ENCODE measurements at places on chromosomes 6 and 20.
A peak's percentile ranks its signal among the peaks of the same experiment; 100 is the strongest.

- DNase-seq: no peak
Measured at GRCh38 chr6:6494677-6495076, 93.8 kb upstream of the LY86 start.

GRCh38 chr20:51236421-51236820 is 213.5 kb upstream of the KCNG1 start:
- DNase-seq: no peak

DNA sequence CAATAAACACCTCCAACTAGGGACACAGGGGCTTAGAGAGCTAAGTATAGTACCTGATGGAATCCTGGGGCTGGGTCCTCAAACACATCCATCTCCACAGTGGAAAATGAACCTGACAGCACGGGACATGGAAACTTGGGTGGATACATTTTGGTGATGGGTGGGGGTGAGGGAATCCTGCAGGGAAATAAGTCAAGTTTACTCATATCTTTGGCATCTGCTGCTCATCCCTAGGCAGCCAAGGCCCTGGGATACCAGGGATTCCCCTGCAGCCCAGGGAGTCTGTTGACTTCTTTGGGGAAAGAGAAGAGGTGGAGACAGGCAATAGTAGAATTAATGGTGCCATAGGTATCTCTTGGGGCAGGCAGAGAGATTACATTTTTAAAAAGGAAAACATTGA is 6.6 kb downstream of the APOBEC2 start:
- DNase-seq: no peak

DNA sequence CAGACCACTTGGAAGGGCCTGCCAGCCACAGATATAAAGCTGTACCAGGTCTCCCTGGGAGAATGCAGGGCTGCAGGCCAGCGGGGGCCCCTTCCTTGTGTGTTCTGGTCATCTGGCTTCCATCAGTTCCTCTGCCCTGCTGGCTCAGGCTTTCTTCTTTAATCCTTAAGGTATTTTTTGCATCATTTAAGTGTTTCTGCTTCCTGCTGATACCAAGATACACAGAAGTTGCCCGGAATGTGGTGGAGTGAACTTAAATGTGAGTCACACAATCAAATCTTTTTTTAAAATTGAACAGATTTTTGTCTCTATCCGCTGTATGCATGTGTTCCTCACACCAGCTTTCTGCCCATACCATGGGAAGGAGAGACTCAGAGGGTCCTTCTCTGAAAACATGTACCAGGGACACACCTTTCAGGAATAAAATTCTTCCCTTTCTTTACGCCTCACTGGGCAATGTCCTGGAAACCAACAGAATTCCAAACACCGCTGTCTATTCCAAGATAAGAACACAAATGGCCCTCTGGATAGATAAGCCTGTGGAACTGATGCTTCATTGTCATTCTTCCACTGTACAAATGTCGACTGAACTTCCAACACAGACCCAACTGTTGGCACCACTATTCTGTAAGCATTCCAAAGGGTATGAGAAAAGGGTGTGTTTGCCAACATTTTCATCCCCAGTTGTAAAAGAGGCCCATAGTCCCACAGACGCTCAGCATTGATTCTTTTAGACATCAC is 206.2 kb upstream of the MYLIP start:
- no peak for DNase-seq

GRCh38 chr6:166939345-166939744 is 17.0 kb downstream of the RNASET2 start:
- peak; percentile 35 for DNase-seq

DNA sequence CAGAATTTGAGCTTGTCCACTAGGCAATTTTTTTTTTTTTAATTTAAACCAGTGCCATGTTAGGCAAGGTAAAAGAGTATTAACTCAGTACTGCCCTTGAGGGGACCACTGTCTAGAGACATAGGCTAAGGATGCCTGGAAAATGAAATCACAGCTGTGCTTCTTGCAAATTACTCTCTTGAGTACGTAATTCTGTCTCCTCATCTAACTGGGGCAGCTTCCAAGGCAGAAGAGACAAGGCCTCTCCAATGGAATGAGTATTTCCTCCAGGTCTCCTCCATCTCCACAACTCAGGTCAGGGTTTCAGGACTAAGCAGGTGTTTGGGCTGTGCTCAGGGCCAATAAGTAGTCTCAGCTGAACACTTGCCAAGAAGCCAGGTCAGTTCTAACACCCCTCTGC is 33.8 kb upstream of the MRPS10 start:
- peak; percentile 41 for DNase-seq

- DNase-seq: no peak
Measured at GRCh38 chr6:160379466-160379865, 31.3 kb downstream of the SLC22A3 start.

DNA sequence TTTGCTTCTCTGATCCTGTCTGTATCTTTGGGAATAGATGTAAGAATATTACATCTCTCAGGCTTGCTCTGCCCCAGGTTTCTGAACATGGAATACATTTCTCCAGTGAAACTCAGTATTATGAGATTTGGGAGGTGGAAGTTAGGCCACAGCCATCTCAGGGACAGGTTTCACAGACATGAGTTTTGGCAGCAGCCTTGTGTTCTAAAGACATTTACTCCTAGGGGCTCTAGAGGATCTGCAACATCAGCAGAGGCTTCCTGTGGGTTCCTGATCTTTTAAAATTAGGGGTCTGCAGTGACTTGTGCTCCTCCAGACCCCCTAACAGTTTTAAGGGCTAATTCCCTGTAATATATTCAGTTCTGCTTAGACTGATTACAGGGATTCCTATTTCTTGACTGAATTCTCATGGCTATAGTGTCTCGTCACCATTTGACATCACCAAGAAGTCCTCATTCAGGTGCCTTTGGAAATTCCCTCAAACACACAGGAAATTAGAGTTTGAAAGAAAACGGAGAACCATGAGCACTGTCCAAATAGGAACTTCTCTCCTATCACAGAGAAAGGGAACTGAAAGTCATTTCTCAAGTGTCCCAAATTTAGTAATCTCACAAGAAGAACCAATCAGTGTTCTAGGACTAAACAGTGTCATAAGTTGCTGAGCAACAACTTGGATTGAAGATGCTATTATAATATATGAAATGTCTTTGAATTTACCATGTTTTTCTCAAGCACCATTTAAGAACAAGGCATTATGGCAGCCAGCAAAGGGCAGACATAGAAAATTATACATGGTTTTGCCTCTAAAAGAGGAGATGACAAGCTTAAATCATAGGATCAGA is 2.5 kb upstream of the HLA-DRA start:
- no peak for DNase-seq

DNA sequence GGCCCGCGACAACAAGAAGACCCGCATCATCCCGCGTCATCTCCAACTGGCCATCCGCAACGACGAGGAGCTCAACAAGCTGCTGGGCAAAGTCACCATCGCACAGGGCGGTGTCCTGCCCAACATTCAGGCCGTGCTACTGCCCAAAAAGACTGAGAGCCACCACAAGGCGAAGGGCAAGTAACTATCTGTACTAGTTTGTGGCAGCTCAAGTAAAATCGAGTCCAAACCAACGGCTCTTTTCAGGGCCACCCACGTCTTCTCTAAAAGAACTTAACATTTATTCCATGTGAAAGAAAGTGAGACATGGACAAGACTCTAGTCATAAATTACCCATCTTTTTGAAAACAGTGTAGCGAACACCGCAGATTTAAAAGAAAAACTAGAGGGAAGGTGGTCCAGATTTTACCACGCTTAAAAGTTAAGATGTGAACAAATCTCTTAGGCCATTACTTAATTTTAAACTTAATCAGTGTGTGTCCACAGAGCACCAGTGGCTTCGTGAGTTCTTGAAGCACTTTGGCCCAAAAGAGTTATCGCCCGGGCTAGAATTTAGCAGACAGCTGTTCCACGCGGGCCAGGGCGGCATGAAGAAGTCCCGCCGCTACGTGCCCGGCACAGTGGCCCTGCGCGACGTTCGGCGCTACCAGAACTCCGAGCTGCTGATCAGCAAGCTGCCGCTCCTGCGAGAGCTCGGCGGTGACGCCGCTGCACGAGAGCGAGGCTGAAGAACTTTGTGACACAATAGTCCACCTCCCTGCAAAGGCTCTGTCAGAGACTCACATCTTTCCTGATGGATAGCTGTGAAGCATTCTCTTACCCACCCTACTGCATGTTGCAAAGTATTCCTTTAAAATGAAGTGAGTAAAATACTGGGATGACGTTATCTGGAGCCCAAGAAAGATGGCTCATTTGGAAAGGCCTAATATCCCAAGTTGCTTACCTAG is 113.9 kb upstream of the PRSS16 start:
- DNase-seq: peak; percentile 80

DNA sequence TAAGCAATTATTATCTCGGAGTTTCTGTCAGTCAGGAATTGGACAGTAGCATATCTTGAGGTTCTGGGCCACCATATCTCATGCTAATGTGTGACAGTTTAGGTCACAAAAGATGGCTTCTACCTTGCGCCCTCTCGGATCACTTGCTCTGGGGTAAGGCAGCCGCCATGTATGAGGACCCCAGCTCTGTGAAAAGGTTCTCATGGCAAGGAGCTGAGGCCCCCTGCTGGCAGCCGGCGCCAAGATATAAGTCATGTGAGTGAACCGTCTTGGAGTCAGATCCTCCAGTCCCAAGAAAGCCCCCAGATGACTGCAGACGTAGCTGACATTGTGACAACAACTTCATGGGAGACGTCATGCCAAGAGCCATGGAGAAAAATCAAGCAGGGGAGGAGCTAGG is 670.8 kb downstream of the KIF16B start:
- no peak for DNase-seq

DNA sequence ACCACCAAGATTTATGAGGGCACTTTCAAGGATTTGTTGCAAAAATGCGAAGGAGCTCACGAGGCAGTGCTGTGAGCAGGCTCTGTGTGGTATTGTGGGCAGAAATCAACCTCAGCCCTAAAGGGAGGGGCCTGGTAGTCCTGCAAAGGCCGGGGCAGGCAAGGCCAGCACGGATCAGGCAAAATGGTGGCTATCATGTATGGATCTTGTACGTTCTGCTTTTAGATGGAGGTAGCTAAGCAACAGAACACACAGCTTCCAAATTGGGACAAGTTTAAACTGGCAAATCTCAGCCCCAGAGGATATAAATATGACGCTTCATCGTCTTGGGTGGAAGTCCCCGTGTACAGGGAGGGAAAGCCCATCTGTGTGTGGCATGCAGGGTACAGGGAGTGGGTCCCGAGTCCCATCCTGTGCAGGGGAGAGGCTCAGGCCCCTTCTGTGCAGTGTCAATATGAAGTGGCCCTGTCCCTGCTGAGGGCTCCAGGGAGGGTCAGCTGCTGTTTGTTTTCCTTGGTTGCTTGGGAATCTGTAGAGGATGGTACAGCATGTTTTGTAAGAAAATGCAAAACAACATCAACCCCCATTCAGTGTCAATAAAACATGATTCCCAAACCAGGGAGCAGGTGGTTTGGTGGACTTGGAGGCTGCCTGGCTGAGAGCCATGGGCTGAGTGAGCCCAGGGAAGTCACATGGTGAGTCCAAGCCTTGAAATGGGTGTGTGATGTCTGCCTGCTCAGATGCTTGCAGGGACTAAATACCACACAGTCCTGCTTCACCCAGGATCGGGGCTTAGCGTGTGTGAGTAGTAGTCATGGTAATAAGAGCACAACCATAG is 113.0 kb downstream of the SYCP2 start:
- DNase-seq: peak; percentile 86

DNA sequence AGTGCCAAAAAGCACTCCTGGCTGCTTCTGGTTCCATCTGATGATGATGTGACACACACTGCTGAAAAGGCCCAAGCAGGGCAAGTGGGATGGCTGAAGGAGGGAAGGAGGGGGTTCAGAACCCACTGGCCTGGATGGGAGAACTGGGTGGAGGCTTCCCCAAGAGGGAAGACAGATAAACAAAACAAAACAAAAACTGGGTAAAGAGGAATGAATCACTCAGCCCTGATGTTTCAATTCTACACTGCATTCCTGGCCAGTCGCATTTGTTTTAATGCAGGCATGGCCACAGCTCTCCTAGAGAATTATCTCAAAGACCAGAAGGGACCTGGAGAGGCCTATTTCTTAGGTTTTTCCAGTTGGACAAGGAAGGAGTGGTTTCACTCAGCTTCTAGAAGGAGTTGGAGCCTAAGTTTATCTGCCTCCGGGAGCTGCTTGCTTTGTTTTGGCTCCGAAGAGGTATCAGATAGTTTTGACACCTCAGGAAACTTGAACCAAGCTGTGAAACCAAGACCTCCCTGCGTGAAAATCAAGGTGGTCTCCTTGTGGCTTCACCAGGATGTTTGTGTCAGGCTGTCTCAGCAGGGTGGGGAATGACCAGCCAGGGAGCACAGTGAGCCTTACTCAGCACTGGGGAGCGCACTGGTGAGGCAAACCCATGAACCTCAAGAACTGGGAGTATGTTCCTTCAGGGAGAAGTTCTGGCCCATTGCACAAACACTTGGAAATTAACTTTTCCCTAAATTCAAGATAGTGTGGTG is 16.1 kb downstream of the TTPAL start:
- no peak for DNase-seq

GRCh38 chr6:154648888-154649205 is 84.4 kb upstream of the SCAF8 start:
- no peak for DNase-seq

DNA sequence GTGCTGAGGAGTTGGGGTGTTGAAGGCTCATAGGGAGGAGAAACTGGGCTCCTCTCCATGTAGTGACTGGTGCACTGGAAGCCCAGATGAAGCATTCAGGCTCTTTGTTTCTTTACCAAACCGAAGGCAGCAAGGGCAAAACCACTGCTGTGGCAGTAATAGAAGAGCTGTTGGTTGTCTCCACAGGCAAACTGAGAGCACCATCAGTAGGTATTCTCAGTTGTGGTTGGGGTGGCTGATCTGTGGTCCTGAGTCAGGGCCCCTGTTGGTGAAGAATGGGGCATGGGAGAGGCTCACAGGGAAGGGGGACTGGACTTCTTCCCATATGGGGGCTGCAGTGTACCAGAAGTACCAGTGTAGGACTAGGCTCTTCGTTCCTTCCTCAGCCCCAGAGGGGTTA is 460.2 kb upstream of the IMPG1 start:
- DNase-seq: no peak

DNA sequence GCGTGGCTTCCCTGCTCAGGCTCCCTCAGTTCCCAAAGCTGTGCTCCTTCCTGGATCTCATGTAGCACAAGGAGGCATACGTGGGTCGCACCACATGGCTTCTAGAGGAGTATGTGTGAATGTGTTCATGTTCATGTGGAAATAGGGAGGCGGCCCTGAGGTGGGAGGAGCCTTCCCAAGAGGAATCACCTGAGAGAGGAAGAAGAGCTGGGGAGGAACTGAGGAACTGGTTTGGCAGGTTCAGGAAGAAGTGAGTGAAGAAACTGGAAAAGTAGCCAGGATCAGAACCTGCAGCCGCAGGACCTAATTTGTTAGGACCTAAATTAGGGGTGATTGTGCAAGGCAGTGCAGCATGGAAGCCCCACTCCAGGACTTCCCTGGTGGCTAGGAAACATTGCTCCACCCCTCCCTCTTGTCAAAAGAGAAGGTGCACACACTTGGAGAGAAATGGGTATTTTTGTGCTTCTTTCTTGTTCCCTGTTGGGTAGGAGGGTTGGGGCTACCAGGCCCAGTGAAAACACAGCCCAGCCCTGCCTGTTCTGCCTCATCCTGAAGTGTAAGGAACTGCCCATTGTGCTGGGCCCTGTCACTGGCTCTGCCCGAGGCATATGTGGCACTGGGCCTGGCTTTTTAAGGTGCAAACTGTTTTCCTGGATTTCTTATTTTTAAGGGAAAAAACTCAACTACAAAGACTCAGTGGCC is 20.7 kb downstream of the SYNJ2 start:
- DNase-seq: no peak

GRCh38 chr6:6705061-6705425 is 116.5 kb downstream of the LY86 start:
- no peak for DNase-seq

GRCh38 chr6:85240787-85241385 is 209.0 kb upstream of the NT5E start:
- DNase-seq: no peak
